Common myeloid progenitor, CD34-positive (primary cell): ENCODE measurements at places on chromosomes 16 and 17.

DNA sequence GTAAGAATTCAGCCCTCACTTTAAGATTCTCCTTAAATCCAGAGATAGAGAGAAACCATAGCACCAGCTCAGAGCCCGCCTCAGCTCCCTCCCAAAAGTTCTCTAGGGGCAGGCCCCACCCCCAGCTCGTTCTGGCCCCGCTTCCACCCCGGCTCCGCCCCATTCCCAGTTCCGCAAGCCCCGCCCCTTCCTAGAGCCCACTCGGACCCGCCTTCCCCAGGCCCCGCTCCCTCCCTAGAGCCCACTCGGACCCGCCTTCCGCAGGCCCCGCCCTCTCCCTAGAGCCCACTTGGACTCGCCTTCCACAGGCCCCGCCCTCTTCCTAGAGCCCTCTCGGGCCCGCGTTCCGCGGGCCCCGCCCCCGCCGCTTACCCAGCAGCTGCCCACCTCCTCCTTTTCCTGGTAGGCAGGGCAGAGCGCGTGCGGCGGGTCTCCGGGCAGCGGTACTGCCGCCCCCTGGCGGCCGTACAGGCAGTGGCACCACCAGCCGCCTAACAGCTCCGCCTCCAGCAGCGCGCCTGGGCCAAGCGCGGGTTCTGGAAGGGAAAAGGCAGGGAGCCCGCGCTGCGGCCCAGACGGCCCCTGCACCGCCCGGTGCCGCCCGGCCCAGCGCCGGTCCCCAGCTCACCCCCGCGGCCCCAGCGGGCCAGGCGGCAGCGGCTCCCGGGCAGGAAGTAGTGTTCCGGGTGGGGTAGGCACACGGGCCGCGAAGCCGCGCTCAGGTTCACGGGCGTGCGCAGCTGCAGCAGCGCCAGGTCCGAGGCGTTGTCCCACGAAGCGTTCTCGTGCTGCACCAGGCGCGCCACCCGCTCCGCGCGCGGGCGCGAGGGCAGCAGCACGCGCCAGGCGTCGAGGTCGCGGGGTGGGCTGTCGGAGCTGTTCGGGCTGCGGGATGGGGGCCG, 6.8 kb upstream of the PRSS8 start:
- DNase-seq, result peak; percentile 99

DNA sequence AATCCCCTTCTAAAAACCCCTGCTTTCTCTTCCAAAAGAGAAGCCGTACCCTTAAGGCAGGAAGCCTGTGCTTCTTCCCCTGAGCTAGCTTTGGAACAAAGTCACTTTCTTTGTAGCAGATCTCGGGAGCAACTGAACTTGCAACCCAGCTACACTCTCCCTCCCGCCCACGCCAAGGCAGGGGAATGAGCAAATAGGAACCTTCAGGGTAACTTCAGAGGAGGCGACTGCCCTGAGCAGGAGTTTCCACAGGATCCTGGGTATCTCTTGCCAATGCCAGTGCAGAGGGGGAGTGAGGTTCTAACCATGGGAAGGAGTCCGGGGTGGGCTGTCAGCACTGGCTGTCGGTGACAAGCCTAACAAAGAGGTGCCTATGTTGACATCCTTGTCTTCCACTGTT, 5.9 kb upstream of the PIRT start:
- no peak for DNase-seq

GRCh38 chr17:82175951-82176350, 36.7 kb downstream of the CCDC57 start:
- no peak for DNase-seq

DNA sequence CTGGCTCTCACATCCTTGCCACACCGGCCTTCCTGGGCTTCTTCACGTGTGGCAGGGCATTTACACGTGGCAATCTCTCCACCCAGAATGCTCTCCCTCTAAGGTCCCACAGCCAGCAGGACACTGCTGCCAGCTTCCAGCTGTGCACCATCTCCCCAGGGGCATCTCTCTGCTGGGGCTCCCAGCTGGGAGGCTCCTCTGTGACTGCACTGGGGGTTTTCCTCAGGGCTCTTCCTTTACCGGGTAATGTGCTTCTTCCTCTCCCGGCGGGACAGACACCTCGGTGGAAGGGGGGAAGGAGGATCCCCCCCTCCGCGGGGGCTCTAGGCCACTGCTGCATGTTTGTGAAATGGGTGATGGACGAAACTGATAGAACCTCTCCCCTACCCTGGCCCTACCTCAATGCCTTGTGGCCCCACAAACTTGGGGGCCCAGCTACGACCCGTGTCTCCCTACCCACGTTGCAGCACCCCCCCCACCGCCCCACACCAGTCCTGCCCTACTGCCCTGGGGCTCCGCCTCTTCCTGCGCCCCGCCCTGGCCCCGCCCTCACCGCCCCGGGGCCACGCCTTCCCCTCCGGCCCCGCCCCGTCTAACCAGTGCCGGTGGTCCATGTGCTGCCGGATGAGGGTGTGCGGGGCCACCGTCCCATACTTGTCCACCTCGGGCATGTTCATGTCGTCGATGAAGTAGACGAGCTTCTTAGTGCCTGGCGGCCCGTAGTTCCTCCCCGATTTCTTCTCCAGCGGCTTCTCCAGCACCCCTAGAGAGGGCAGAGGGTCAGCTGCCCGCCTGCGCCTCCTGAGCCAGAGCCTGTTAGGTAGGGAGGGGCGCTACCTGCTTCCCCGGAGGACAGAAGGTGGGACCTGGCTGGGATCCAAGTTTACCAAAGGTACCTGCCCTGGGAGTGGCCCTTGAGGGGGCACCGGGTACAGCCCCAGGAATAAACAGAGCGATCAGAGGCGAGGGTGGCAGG, 92.6 kb downstream of the DNAH17 start:
- DNase-seq, result peak; percentile 58
